ENCODE measurements at places on chromosomes 12 and 14. TPM values are rescaled to one million over a fixed set of nuclear protein-coding genes. Genes with fewer than 3 reads are reported as not detected.

Gene AMIGO2
- polyA plus RNA-seq: 28.6 TPM

Gene CLEC4A
- polyA plus RNA-seq: 0.60 TPM

Gene GPR84
- polyA plus RNA-seq: not detected

Gene HOXC11
- polyA plus RNA-seq: not detected

Gene SLC6A12
- not detected for polyA plus RNA-seq

Gene ZDHHC22
- not detected for polyA plus RNA-seq

Gene SDR9C7
- not detected for polyA plus RNA-seq

Gene TAS2R9
- polyA plus RNA-seq: not detected

Gene SALL2
- polyA plus RNA-seq: 3.8 TPM
